ENCODE measurements at places on chromosomes 5 and 9. TPM values are rescaled to one million over a fixed set of nuclear protein-coding genes. Genes with fewer than 3 reads are reported as not detected.

GRCh38 chr5:173961418-173961817 is 27.6 kb upstream of the C5orf47 start:
- H3K4me1 ChIP-seq: 0 out of 2 replicates have a peak, but pooled peaks cover 10% of the 10 kb centered on the region
- H3K36me3 ChIP-seq: no peaks in the 10 kb centered on the region
- DNase-seq: no peak
- H3K4me3 ChIP-seq: no peak overlapping the region

GRCh38 chr5:127011153-127011552 is 19.2 kb downstream of the MARCHF3 start:
- H3K4me1 ChIP-seq: no peaks in the 10 kb centered on the region
- no peaks in the 10 kb centered on the region for H3K36me3 ChIP-seq
- no peak overlapping the region for H3K27ac ChIP-seq
- H3K27me3 ChIP-seq: no peaks in the 10 kb centered on the region
- no peak overlapping the region for H3K4me3 ChIP-seq

- H3K36me3 ChIP-seq: no peaks in the 10 kb centered on the region
- H3K27me3 ChIP-seq: no peaks in the 10 kb centered on the region
- no peaks in the 10 kb centered on the region for H3K4me1 ChIP-seq
- no peak overlapping the region for H3K4me3 ChIP-seq
- no peak overlapping the region for H3K27ac ChIP-seq
Measured at GRCh38 chr9:23741351-23741750, 84.7 kb downstream of the ELAVL2 start.

GABRA6 gene
- total RNA-seq: not detected

GPR150 gene
- 0.21 TPM for total RNA-seq

- H3K27ac ChIP-seq: no peak overlapping the region
- H3K4me1 ChIP-seq: no peaks in the 10 kb centered on the region
- H3K4me3 ChIP-seq: no peak overlapping the region
Measured at GRCh38 chr9:2634818-2635217, 13.2 kb downstream of the VLDLR start.

DNA sequence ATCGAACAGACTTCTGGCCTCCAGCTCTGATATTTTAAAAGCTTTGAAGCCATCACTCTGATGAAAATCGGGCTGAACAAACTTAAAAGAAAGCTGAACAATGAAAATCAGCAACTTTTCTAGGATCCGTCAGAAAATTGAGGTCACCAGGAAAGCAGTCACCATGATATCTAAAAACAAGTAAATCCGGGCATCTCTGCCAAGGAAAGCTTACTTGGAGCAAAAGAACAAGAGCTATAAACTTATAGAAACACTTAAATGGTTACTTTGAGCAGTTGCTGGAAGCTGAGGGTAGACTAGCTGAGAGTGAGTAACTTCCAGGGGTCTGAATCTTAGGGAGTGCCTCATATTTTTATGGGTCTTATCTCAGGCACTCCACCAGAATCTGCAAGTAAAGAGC is 1043.0 kb upstream of the CDH18 start:
- no peak for DNase-seq
- H3K4me1 ChIP-seq: no peaks in the 10 kb centered on the region

All from Caco-2 (cell line).